ENCODE measurements at places on chromosomes 16 and 17.

DNA sequence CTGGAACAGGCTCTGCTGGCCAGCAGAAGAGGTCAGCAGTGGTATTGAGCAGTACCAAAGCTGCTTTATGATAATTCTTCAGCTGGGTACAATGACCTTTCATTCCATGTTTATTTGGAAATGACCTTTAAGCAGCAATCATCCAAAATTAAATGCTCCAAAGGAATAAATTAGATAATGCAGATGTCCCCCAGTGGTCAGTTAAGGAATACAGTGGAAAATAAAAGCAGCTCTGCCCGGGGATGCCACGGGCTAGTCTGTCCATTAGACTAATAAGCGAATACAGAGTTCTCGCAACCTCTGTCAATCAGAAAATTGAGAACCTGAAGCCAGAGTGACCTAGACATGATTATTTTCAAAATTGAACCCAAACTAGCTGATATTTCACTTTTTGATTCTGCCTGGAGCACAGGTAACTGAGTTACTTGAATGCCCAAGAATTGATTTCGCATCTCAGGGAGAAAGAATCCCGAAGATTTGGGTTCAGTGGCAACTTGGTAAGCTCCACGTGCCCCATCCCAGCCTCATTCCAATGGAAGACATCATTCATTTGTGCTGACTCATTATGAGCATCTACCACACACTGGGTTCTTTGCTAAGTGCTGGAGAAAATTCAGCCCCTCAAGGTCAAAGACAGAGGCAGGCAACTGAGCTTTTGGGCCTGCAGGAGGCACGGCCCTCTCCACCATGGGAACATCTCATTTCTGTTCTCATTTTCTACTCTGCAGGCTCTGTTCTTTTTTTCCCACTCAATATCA is 34.4 kb upstream of the SLC39A11 start:
- DNase-seq = no peak

DNA sequence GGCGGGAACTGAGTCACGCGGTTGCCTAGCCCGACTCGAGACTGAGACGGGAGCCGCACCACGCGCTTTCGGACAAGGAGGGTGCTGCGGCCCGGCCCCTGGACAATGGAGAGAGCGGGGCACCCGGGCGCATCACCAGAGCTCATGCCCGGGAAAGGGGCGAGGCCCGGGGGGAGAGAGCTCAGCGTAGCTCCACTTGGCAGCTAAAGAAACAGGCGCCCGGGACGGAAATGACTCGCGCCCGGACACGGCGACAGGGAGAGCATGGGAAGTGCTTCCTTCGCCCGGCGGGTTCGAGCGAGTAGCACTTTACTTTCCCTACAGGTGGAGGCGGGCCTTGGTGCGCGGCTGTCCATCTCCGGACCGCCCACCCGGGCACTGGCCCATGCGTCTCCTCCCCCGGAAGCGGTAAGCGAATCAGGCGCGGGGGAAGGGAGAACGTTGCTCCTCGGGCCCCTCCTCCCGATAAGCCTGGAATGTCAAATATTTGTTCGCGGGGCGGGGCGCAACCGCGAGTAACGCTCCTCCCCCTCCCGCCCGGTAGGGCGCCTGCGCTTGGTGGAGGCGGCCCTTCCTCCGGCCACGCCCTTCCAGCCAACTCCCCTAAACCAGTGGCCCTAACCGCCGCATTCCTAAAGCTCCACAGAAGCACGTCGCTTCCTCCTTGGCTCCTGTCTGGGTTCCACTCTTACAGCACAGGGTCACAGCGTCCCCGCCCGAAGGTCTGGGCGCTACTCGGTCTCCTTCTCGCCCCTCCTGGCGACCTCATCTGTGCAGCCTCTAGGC is 1.5 kb upstream of the ESRP2 start:
- peak; percentile 89 for DNase-seq

- DNase-seq = no peak
Measured at GRCh38 chr16:56828647-56829046, 36.4 kb upstream of the SLC12A3 start.

- no peak for DNase-seq
Measured at GRCh38 chr16:19196871-19197270, 28.8 kb downstream of the SYT17 start.

- no peak for DNase-seq
Measured at GRCh38 chr16:35750157-35750689, 2290.8 kb downstream of the TP53TG3F start.

GRCh38 chr17:68101075-68101986 is 65.8 kb downstream of the KPNA2 start:
- DNase-seq = peak; percentile 65

- DNase-seq = no peak
Measured at GRCh38 chr16:23877107-23878070, 41.6 kb downstream of the PRKCB start.

- no peak for DNase-seq
Measured at GRCh38 chr17:30570596-30571265, 93.5 kb downstream of the GOSR1 start.

DNA sequence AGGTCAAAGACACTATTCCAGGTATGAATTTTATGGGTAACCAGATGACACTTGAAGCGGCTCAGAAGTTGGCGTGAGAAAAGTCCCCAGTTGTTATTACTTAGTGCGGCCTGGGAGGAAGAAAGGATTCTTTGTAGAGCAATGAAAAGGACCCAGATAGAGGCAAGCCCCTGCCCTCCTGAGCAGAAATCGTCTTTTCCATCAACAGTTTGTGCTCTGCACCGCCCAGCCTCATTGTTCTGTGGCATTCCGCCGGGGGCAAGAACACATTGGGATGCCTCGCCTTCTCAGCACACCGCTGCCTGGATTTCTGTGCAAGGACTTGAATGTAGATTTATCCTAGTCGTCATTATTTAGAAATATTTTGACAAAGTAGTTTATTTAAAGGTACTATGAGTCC is 32.7 kb upstream of the CRHR1 start:
- no peak for DNase-seq

GRCh38 chr17:75983501-75984181 is 4.6 kb downstream of the TEN1 start:
- DNase-seq = no peak

DNA sequence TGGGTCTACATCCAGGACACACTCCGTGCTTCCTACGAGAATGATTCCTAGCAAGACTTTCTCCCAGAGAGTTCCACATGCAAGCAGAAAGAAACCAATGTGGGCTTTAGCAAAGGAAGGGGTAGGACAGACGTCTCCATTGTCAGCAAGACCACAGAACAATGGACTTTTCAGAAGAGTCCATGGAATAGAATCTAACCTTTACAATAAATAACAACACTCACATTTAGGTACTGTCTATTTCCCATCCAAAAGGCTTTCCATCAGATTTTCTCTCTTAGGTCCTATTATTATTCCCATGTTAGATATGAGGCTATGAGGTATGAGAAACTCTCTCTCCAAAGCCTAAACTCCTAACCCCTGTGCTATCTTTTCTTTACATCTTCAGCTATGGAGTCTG is 360.9 kb downstream of the GRIN2A start:
- DNase-seq = no peak

DNA sequence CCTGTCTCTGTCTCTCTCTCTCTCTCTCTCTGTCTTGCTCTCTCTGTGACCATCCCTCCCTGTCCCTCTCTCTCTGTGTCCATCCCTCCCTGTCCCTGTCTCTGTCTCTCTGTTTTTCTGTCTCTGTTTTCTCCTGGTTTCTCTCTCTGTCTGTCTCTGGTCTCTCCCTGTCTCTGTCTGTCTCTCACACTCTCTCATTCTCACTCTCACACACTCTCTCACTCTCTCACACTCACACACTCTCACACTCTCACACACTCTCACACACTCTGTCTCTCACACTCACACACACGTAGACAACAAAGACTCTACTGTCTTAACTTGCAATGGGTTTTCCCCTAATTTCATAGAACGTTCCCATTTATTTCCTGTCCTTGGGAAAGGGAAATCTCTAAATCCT is 299.5 kb downstream of the FOXL1 start:
- no peak for DNase-seq

- DNase-seq = no peak
Measured at GRCh38 chr16:15498427-15499175, 64.2 kb downstream of the BMERB1 start.

DNA sequence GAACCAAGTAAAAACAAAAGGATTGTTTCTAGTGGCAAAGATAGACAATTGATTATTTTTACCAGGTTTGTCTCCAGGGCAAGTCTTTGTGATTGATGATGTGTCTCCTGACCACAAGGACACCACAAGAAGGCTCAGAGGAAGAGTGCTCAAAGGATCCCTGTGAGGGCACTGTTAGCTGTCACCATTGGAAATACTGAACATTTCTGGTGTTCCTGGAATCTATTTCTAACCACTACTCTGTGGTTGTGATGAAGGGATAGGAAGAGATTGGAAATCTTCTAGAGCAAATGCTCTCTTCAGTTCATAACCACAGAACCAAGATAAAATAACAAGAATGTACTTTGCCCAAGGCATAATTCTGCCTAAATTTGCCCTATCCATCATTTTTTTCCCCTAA is 15.3 kb downstream of the RNF43 start:
- DNase-seq = no peak

DNA sequence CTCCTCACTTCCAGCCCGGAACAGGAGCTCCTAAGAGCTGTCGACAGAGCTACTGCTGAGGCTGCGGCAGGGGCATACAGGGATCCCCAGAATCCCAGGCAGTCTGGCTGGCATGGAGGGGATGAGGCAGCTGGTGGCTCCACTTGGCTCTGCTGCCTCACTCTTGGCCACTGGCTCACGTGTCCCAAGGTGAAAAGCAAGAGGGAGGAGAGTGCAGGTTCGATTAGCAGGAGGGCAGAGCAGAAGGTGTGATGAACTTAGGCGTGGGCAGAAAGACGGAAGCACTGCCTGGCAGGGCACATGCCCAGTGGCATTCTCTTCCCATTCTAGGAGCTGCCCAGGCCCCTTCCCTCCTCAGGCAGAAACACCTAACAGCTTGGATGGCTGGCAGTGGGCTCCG is 11.3 kb upstream of the TBX21 start:
- DNase-seq = no peak

GRCh38 chr16:6751191-6751590 is 581.5 kb upstream of the RBFOX1 start:
- no peak for DNase-seq

- DNase-seq = no peak
Measured at GRCh38 chr17:15501282-15501681, 33.9 kb upstream of the CDRT4 start.

- DNase-seq = no peak
Measured at GRCh38 chr16:53948734-53949430, 244.9 kb downstream of the FTO start.

GRCh38 chr16:49280841-49281371 is 732 bp downstream of the CBLN1 start:
- no peak for DNase-seq

DNA sequence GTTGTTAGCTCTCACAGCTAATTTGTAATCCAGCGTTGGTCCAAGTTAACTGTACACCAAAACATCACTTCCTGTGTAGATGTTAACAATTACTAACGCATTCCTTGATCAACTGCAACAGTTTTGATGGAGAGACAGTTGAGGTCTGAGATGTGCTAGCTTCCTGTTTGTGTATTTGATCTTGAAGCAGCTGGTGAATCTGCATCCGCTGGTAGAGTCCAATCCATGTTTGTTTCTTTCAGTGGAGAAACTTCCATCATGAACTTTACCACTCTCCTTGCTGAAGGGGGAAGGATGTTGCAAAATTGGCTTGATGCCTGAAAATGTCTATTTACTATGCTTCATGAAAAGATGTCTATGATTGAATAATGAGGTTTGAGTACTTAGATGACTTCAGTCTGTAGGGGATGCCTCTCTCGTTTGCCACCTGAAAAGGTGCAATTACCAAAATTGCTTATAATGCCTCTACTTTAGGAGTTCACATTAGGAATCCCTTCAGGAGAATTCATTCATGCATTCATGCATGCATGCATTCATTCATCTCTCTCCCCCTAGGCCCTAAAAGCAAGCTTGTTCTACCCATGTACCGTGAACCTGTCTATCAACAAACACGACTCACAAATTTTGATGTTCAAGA is 39.6 kb upstream of the ZKSCAN2 start:
- no peak for DNase-seq

DNA sequence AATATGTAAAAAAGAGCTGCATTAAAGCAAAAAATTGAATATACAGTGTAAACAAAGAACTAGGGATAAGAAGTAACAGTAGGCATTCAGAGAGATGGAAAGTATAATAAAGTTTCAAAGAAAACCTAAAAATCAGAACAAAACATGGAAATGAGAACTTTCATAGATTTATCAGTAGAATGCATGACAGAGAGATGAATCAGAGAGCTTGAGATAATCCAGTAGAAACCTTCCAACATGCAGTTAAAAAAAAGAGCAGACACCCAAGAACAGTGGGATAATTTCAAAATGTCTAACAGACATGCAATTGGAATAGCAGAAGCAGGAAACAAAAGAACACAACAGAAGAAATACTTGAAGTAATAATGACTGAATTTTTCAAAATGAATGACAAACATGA is 1384.2 kb downstream of the CDH11 start:
- no peak for DNase-seq

DNA sequence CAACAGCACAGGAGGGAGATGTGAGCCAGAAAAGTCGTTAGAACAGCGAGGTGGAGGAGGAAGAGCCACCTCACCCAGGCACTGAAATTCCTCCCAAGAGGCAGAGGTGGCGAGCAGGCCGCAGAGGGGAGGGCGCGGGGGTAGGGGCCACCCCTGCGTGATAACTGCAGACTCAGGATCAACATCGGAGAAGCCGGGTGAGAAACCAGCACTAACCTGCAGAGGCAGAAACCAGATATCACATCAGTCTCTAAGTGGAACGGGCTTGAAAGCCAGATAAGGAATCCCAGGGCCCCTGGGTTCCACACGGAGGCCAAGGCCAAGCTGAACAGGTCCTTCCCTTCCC is 39.4 kb upstream of the ZC3H18 start:
- DNase-seq = no peak

GRCh38 chr17:3838206-3838605 is 7.8 kb downstream of the NCBP3 start:
- no peak for DNase-seq

- no peak for DNase-seq
Measured at GRCh38 chr17:15510361-15510760, 42.9 kb upstream of the CDRT4 start.

GRCh38 chr17:859061-859823 is 77.1 kb downstream of the MRM3 start:
- no peak for DNase-seq

DNA sequence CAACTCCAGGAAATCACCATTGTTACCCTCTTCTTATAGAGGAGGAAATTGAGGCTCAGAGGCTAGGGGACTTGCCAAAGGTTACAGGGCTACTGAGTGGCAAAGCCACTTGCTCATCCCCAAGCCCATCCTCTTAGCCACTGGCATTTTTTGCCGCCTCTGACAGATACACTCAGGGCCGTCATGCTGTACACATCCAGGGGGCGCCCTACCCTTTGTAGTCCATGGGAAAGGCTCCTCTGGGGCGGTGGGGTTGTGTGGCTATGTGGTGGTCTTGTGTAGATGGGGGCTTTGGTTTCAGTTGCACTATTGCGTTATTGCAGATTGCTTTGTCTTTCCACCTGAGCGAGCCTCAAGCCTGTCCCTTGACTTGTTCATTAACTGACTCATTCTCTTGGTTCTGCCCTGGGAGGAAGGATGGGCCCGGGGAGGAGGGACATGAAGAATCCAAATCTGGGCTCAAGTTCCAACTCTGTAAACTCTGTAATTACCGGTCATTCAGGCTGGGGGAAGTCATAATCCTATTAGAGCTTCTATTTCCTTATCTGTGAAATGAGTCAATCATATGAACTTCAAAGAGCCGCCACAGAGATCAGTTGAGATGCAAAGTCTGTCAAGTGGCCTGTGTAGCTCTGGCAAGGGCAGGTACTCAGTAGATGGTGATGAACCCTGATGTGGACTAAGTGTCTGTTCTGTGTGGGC is 2.8 kb downstream of the NOS2 start:
- no peak for DNase-seq

GRCh38 chr17:61587242-61587641 is 3.8 kb downstream of the NACA2 start:
- no peak for DNase-seq

Data from CD4-positive, alpha-beta T cell treated with Interleukin-4 for 4 hours (primary cell).